ENCODE measurements at places on chromosomes 11 and 22. TPM values are rescaled to one million over a fixed set of nuclear protein-coding genes. Genes with fewer than 3 reads are reported as not detected.

DNA sequence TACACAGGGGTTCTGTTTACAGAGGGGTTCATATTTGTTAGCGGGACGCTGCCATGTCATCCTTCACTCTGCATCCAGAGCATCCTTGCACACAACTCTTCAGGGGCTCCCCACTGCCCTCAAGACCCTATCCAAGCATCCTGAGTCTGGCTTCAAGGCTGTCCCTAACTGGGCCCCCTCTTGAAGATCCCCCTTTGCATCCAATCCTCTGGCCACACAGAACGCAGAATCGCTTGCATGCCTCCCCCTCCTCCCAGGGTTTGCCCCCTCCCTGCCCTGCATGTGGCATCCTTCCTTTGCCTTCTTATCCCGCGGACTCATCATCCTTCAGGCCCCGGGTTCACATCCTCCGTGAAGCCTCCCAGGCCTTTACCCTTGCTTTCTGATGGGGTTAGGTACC lies 18.6 kb downstream of the C1QTNF6 start:
- no peaks in the 10 kb centered on the region for H3K36me3 ChIP-seq
- DNase-seq, result no peak
- H3K27me3 ChIP-seq, result no peaks in the 10 kb centered on the region
- H3K27ac ChIP-seq, result no peak overlapping the region
- H3K4me1 ChIP-seq, result peaks cover 63% of the 10 kb centered on the region

DNA sequence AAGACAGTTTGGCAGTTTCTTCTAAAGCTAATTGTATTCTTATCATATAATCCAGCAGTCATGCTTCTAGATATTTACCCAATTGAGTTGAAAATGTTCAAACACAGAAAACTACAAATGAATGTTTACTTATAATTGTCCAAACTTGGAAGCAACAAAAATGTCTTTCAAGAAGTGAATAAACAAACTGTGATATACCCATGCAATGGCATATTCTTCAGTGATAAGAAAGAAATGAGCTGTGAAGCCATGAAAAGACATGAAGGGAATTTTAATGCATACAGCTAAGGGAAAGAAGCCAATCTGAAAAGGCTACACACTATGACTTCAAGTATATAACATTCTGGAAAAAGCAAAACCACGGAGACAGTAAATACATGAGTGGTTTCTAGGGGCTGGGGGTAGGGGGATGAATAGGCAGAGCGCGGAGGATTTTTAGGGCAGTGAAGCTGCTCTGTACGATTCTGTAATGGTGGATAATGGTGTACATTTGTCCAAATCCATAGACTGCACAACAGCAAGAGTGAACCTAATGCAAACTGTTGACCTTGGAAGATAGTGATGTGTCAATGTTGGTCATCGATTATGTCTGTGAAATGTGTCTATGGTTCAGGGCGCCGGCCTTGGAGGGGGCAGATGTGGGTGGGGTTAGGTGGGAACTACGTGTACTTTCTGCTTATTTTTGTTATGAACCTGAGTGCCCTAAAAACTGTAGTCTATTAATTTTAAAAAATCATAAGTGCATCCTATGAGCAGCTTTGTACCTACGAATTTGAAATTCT lies 424.9 kb downstream of the TBC1D22A start:
- no peak overlapping the region for H3K4me3 ChIP-seq
- no peak for DNase-seq
- no peaks in the 10 kb centered on the region for H3K36me3 ChIP-seq
- H3K27me3 ChIP-seq, result no peaks in the 10 kb centered on the region
- no peak overlapping the region for H3K27ac ChIP-seq
- no peaks in the 10 kb centered on the region for H3K4me1 ChIP-seq

Gene ESAM
- total RNA-seq, result 0.35 TPM

GRCh38 chr11:115618428-115618827 lies 114.2 kb upstream of the CADM1 start:
- no peak for DNase-seq
- no peak overlapping the region for H3K27ac ChIP-seq
- no peak overlapping the region for H3K4me3 ChIP-seq
- no peaks in the 10 kb centered on the region for H3K27me3 ChIP-seq
- H3K4me1 ChIP-seq, result no peaks in the 10 kb centered on the region

DNA sequence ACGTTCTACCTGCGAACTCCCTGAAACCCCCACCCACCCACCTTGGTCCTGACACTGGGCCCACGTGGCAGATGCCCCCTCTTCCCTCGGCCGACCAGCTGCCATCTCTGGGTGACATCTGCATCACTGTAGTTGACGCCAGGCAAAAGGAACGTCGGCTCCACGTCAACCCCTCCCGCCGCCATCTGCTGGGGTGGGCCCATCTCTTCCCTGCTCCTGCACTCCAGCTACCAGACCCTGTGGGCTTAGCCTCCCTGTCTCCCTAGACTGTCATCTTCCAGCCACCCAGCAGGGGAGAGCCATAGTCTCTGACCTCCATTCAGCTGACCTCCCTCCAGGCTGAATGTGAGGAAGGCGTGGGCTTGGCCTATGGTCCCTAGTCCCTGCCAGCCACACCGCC lies 21.4 kb downstream of the CHID1 start:
- no peak for DNase-seq
- no peak overlapping the region for H3K4me3 ChIP-seq
- H3K27ac ChIP-seq, result no peak overlapping the region
- no peaks in the 10 kb centered on the region for H3K4me1 ChIP-seq

DNA sequence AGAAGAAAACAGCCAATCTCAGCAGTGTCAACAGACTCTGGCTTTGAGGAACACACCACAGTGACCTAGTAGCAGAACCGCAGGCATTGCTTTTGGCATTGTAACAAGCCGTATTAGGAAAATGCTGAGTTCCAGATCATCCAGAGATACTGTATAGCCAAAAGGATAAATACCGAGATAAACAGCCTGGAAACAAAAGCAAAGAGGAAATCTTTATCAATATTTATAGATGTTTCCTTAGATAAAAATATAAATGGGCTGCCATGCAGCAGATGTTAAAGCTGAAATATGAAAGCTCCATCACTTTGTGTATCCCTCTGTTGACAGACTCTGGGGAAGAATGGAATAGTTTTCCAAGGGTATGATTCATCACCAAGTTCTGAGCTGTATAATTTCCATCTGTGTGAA lies 98.9 kb upstream of the TP53AIP1 start:
- H3K27ac ChIP-seq, result no peak overlapping the region
- no peaks in the 10 kb centered on the region for H3K36me3 ChIP-seq
- no peak for DNase-seq
- H3K4me3 ChIP-seq, result no peak overlapping the region
- no peaks in the 10 kb centered on the region for H3K4me1 ChIP-seq

Gene KCTD17
- total RNA-seq, result 44.8 TPM

DNA sequence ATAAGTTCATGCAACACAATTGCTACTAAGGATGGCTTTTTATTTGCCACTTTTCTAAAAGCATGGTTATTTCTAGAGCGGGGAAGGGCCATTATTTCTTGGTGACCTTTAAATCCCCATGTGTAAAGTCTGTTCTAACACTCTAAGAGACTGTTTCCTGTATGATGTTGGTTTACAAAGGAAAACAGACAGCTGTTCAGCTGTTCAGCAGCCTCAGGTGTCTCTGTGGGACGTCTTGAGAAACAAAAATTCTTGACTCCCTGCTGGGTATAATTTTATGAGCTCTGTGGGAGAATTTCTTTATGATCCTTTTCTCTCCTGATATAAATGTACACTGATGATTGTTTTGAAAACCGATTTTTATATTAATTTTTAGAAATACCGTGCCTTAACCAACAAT lies 13.9 kb downstream of the MUC15 start:
- no peaks in the 10 kb centered on the region for H3K36me3 ChIP-seq
- DNase-seq, result no peak
- no peak overlapping the region for H3K4me3 ChIP-seq
- H3K27ac ChIP-seq, result no peak overlapping the region
- H3K4me1 ChIP-seq, result no peaks in the 10 kb centered on the region

GRCh38 chr11:111162305-111162704 lies 83.2 kb upstream of the POU2AF2 start:
- no peaks in the 10 kb centered on the region for H3K4me1 ChIP-seq
- no peaks in the 10 kb centered on the region for H3K27me3 ChIP-seq
- no peaks in the 10 kb centered on the region for H3K36me3 ChIP-seq

GRCh38 chr11:122923302-122923701 lies 40.7 kb downstream of the JHY start:
- no peak overlapping the region for H3K4me3 ChIP-seq
- H3K36me3 ChIP-seq, result no peaks in the 10 kb centered on the region
- H3K4me1 ChIP-seq, result no peaks in the 10 kb centered on the region
- no peaks in the 10 kb centered on the region for H3K27me3 ChIP-seq
- H3K27ac ChIP-seq, result no peak overlapping the region
- no peak for DNase-seq

- no peak overlapping the region for H3K4me3 ChIP-seq
- no peak overlapping the region for H3K27ac ChIP-seq
Observed at GRCh38 chr11:76626266-76626665, 44.3 kb downstream of the LRRC32 start.

Gene YAP1
- 0.20 TPM for total RNA-seq

Gene YPEL1
- 2.4 TPM for total RNA-seq

- no peak for DNase-seq
- H3K27ac ChIP-seq, result no peak overlapping the region
- H3K27me3 ChIP-seq, result peaks cover 13% of the 10 kb centered on the region
- no peaks in the 10 kb centered on the region for H3K36me3 ChIP-seq
- no peak overlapping the region for H3K4me3 ChIP-seq
- no peaks in the 10 kb centered on the region for H3K4me1 ChIP-seq
Observed at GRCh38 chr22:45870011-45870410, 107.0 kb downstream of the WNT7B start.

DNA sequence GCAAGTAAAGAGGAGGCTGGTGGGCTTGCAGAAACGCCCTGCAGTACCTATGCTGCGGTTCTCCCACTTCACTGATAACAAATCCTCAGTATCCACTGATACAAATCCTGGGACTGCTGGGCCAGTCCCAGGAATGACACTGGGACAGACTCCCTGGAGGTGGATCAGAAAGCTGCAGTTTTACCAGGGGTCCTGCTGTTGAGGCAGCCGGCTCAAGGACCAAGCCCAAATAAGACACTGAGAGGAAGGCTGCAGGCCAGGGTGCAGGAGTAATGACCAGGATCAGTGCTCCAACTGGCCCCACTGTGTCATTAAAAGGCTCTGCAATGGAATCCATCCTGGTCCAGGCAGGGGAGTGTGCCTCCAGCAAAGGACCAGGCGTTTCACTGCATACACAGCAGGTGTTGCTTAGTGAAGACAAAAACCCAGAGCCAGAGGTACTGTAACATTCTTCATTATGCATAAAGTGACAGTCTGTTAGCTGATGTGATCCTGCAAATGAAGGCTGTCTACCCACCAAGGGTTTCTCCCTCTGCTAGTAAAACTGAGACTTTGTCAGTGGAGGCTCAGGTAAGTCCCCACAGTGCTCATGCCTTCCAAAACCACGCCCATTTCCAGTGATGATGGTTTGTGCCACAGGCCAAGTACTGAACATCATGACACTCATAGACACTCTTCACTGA lies 1.4 kb upstream of the C22orf39 start:
- no peak overlapping the region for H3K27ac ChIP-seq
- DNase-seq, result no peak
- peaks cover 31% of the 10 kb centered on the region for H3K4me1 ChIP-seq
- H3K36me3 ChIP-seq, result peaks cover 32% of the 10 kb centered on the region
- H3K27me3 ChIP-seq, result no peaks in the 10 kb centered on the region

Gene MGAT3
- 0.37 TPM for total RNA-seq
